AML-193 (cell line): ENCODE measurements at places on chromosomes 7 and 10.

DNA sequence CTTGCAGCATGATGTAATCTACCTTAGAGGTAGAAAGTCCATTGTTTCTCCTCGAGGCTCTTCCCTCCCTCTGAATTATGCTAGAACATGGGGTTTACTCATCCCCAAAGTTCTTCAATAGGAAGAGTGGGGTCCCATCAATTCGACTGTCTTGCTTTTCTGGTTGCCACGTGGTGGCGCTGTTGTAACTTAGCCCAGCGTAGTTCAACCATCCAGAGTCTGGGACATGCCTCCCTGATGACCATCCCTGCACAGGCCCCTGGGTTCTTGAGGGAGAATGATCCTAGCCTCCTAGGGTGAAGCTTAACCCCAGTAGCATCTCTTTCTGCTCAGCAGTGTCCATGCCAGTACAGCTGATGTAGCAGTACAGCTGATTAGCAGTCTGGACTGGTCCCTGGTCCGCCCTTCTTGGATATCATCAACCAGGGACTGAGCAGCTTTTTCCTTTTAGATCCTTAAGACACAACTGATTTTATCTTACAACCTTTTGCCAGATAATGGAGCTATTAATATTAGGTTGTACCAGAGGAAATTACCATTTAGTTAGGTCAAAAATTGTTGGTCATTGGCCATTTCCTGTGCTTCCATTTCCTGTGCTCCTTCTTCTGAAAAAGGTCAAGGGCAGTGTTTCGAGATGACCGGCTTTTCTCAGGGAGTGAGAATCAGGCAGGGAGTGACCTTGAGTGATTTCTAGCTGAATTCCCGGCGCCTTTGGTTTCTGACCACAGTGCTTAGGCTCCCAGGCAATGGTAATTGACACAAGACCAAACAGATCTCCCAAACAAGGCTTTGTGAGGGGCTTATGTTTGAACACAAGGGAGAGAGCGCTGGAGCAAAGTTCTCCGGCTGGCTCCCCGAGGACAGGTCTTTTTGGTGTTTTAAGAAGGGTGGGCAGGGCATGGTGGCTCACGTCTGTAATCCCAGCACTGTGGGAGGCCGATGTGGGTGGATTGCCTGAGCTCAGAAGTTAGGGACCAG lies 65.4 kb downstream of the TACC2 start:
- no peak for DNase-seq

GRCh38 chr10:56623064-56623463 lies 262.0 kb upstream of the ZWINT start:
- no peak for DNase-seq

GRCh38 chr7:125847692-125848091 lies 918.1 kb upstream of the POT1 start:
- no peak for DNase-seq

GRCh38 chr7:10874666-10875065 lies 99.0 kb upstream of the PHF14 start:
- no peak for DNase-seq

DNA sequence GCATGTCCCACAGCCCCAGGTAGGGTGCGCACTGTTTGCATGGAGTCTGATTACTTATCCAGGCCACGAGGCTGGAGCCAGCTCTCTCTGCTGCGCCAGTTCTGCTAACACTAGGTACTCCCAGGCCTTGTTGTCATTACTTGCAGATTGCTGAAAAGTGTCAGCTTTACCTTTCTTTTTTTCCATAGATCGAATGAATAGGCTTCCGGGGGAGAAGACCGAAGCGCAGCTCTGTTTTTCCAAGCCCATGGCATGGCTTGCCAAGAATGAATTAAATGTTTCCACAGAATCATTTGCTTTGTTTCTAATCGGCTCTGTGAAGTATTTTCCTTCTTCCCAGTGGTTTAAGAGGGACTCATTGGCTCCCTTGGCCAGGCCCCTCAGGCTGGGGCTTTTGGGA lies 285.8 kb downstream of the BMPER start:
- DNase-seq, result no peak
